ENCODE measurements at places on chromosomes 6 and 20.

- DNase-seq, result no peak
Observed at GRCh38 chr20:25622049-25622448, 1.8 kb downstream of the NANP start.

GRCh38 chr6:111658462-111659154 is 52.9 kb upstream of the TRAF3IP2 start:
- peak; percentile 52 for DNase-seq

- DNase-seq, result no peak
Observed at GRCh38 chr20:56855708-56856107, 226.6 kb downstream of the TFAP2C start.

DNA sequence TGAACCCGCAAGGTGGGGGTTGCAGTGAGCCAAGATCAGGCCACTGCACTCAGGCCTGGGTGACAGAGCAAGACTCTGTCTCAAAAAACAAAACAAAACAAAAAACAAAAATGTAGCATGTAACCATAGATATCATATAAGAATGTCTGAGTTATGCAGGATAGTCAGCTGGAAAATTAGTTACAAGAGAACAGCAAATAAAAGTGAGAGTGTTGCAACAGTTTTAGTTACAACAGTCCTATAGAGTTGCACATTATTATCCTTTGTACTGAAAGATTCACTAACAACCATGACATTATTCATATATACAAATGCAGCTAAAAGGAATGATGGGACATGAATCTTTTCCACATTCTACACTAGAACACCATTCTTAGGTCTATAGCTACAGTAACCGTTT is 16.4 kb downstream of the RNF24 start:
- DNase-seq, result no peak

- peak; percentile 45 for DNase-seq
Observed at GRCh38 chr6:137894779-137895385, 27.8 kb downstream of the TNFAIP3 start.

- DNase-seq, result no peak
Observed at GRCh38 chr20:19761841-19762240, 3.8 kb downstream of the RIN2 start.

GRCh38 chr20:30288346-30288745 is 969.1 kb upstream of the DEFB115 start:
- DNase-seq, result no peak

GRCh38 chr6:126118936-126119335 is 132.6 kb downstream of the TRMT11 start:
- DNase-seq, result peak; percentile 12
